ENCODE measurements at places on chromosomes 4 and X.

DNA sequence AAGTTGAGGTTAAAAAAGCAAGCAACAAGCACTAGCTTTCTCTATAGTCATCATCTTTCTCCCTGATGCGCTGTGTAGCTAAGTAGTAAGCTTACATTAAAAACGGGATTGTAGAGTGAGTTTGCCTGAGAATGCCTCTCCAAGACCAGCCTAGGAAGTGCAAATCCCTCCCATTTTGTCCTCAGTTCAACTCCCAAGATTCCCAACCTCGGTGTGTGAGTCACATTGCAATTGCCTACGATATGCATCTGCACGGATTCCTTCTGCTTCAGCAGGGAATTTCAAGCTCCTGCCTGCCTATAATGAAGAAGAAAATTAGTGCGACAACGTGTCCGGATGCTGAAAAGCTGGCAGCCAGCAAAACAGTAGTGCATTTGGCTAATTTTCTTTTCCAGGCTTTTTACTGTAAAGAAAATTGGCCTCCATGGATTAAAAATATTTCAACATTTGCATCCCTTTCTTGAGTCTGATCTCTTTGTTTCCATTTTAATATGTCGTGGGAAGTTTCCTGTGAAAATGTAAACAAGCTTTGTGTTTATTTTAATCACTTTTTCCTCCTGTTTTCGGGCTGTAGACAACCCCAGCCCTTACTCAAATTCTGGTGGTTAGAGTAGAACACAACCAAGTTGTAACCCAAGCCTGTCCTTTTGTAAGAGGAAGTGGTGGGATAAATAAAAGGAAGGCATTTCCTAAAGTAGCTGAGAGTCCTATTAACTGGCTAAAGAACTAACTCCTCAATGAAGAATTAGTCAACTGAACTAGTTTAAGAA is 58.4 kb upstream of the TET2 start:
- DNase-seq = no peak

DNA sequence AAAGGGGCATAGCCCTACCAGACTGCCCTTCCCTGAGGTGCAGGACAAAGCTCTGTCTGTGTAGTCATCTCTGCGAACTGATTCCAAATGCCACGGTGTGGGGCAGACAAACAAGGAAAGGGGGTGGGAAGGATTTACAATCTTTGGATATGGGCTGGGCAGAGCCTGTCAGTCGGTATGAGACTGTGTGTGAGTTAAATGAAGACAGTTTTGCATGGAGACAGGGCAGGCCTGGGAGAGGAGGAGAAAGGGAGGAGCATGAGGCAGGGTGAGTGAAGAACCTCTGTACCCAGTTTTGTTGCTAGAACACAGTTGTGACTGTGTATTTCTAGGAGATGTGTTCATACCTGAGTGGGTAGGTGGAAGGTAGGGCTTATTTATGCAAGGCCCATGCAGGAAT is 59.4 kb upstream of the MSN start:
- DNase-seq = no peak

- DNase-seq = no peak
Measured at GRCh38 chr4:148812101-148812500, 369.9 kb upstream of the NR3C2 start.

- DNase-seq = no peak
Measured at GRCh38 chr4:57234252-57234775, 124.1 kb upstream of the IGFBP7 start.

DNA sequence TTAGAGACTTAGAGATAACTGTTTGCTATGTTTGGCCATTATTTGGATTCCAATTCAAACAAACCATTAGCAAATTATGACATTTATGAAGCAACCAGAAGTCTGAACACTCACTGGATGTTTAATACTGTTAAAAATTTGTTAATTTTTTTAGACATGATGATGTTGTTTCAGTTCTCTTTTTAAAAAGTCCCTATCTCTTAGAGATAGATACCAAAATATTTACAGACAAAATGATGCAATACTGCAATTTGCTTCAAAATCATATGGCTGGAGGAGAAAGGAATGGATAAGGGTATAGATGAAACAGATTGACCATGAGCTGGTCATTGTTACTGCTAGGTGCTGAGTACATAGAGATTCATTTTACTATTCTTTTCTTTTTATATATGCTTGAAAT is 534.6 kb downstream of the BCOR start:
- no peak for DNase-seq

DNA sequence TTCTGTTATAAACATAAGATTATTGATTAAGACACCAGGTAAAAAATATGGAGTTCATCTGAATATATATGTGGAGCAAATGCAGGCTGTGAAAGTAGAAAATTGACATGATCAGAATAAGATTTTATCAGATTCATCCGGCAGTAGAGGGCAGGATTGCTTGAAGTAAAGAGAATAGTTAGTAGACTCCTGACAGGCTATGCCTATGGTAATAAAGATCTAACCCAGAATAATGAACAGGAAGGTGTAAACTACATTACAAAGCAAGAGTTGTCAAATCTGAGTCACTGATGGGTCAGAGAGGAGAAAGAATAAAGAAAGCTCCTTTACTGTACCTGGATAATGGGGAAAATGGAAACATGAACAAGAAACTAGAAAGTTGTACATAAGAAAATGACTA is 20.8 kb upstream of the TMEM184C start:
- no peak for DNase-seq

- DNase-seq = no peak
Measured at GRCh38 chrX:103562801-103563200, 22.5 kb upstream of the TCEAL4 start.

- no peak for DNase-seq
Measured at GRCh38 chrX:104347860-104348259, 93.1 kb upstream of the ESX1 start.

GRCh38 chrX:154408659-154409221 is 314 bp downstream of the DNASE1L1 start:
- DNase-seq = no peak

DNA sequence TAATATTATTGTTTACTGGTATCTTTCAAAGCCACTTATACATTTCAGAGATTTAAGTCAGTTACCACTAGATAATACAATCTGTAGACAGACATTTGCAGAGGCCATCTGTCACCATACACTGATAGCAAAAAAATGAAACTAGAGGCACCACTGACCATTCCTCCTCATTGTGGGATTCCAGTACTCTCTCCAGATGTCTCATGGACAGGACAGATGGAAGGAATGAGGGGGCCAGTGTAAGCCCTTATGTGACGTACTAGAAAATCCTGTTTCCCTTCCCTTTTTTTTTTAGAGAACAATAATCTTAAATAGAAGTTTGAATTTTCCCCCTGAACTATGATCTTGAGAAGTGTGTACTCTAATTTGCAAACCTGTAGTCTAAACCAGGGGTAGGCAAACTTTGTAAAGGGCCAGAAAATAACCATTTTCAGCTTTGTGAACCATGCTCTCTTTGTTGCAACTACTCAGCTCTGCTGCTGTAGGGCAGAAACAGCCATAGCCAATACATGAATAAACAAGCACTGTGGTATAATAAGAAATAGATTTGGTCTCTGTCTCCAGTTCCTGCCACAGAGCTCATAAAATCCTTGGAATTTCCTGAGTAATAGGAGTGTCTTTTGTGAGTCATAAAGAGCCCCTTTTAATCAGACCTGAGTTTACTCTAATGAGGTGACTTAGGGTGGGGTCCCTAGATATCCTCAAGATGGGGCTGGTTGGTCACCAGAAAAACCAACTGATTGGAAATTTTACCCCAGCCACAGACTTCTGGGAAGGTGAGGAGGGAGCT is 90.4 kb downstream of the MOSPD2 start:
- no peak for DNase-seq

DNA sequence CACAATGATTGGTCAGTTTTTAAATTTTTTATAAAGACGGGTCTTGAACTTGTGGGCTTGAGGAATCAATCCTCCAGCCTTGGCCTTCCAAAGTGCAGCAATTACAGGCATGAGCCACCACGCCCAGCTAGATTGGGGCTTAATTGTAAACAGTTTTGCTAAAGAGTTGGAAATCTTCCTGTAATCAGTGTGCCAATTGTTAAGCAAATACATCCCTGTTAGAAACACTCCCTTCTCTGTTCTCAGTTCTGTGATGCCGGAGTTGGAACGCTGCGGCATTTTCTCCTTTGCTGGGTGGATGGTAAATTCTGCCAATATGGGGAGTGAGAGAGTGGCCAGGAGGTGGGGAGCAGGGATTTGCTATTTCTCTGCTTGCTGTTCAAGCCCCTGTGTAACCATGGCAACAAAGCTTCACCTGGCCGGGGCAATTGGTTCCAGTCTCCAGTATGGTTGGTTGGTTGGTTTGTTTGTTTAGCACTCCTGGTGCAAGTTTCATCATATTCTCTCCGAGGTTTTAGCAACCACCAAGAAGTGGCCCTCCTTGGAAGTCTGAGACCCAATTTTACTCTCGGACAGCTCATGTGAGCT is 3.0 kb upstream of the SPATA4 start:
- no peak for DNase-seq

DNA sequence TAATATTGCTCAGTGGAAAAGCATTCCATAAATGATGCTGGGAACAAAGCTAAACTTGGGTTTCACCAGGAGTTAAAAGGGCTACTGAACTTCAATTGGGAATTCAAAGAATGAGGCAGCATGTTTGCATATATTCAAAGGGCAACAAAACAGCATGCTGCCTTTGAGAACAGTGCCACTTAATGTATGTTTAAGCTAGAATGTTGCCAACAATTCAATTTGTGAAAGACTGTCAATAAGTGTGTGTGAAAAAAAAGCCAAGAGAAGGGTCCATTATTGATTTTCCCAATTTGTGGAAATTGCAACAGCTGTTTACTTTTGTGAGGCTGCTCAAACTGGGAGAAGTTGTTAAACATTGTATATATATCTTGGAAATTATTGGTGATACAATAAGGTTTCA is 701.9 kb upstream of the ACTRT1 start:
- no peak for DNase-seq

DNA sequence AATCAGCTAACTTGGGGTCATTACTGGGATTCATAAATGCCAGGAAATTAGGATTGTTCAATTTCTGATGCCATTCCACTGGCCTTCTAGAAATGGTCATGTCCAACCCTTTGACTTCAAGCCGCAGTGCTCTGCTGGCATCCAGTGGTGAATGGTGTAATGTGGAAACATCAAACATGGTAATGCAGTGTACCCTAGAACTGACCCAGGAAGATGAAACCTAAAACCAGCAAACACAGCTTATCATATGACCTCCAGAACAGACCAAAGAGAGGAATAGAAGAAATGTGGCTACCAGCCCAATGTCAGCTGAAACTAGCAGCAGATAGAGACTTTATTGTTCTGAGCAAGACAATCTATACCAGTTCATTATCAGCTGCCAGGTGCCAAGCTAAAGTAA is 13.8 kb downstream of the CXCL13 start:
- no peak for DNase-seq

- no peak for DNase-seq
Measured at GRCh38 chrX:10901290-10901633, 209.9 kb upstream of the HCCS start.

GRCh38 chr4:138734746-138735145 is 280.8 kb upstream of the NOCT start:
- no peak for DNase-seq

GRCh38 chrX:50103176-50103575 is 97.6 kb downstream of the AKAP4 start:
- no peak for DNase-seq

DNA sequence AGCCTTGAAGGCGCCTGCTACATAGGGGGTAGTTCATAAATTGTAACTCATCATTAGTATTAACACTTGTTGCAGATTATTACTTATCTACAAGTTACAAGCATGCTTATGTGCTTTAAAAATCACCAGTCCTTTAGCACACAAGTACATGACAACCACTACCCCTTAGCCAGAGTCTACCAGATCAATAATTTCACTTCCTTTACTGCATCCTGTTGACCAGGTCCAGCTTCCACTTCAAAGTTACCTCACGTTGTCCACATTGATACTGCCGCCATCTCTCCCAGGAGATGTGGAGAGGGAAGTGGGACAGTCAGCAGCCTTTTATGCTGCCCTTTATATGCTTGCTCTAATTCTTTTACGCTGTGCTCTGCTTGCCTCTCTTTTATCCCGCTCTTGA is 231.3 kb upstream of the CXXC4 start:
- DNase-seq = no peak

- DNase-seq = no peak
Measured at GRCh38 chr4:62449538-62449937, 1249.4 kb downstream of the ADGRL3 start.

DNA sequence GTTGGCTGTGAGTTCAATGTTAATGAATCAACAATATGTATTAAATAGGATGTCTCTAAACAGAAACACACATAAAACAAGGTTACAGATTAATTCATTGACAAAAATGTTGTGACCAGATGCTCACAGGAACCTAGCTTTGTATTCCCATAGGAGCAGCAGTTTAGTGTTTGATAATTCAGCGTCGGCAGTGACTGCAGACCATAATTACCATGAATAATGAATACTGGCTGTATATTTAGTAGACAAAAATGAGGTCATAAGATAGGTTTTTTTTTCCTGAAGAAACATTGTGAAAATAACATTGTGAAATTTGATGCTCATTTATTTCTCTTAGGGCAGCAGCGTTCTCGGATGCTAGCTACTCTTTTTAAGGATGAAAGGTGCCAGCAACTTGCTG is 27.8 kb downstream of the COPS4 start:
- DNase-seq = no peak

DNA sequence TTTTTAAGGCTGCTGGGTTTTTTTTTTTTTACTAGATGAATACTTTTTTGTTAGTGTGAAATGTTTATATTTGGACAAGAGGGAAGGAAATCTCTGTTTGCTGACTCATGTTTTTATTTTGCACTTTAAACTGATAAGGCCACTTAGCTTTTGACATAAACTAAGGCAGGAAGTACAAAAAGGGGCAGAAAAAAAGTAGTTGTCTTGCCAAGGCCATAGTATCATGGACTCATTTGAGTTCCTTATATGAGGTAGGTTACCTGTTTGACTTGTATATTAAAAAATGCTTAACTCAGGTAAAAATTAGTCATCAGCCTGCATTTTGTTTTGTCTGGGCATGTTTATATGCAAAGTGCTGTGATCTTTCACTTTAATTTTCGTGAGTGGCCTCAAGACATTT is 26.0 kb downstream of the SMAD1 start:
- no peak for DNase-seq

- DNase-seq = no peak
Measured at GRCh38 chrX:75067931-75068330, 88.2 kb downstream of the ABCB7 start.

- no peak for DNase-seq
Measured at GRCh38 chr4:54152846-54153600, 53.1 kb downstream of the GSX2 start.

DNA sequence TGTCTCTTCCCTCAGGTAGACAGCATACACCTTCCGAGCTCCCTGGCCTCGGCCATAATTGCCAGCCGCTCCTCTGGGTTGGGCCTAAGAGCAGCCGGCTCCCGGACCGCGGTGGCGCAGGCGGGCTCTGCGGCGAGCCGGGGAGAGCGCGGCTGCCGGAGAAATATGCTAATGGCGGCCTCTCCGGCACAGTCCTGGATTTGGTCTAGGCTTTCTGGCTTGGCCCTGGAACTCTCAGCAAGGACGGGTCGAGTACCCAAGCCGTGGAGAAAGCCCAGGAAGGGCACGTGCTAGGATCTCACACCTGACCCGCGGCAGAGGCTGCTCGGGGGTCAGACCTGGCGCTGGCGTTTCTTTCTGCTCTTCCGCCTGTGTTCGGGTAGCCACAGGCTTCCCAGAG is 18.6 kb upstream of the ZIC3 start:
- no peak for DNase-seq

Data from NK-92 treated with Interleukin-12 subunit alpha and Interleukin-12 subunit beta, amount 100 ng/mL, for 24 hours (cell line).